ENCODE measurements at places on chromosomes 16 and 17.

DNA sequence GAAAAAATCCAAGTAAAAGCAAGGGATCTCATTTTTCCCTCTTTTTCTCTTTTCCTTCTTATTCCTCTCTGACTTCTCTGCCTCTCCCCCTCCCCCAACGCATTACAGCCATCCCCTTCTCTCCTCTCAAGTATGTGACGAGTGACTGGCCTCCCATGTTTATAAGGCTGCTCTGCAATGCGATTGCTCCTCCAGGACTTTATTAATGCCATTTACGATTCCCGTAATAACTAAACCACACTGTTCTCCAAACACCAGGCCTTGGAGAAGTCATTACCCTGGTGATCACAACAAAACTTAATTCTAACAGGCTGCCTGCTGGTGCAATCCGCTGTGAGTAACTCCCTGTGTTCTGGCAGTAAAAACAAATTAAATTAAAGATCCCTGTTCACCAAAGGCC is 88.8 kb downstream of the HS3ST3B1 start:
- no peak for DNase-seq

DNA sequence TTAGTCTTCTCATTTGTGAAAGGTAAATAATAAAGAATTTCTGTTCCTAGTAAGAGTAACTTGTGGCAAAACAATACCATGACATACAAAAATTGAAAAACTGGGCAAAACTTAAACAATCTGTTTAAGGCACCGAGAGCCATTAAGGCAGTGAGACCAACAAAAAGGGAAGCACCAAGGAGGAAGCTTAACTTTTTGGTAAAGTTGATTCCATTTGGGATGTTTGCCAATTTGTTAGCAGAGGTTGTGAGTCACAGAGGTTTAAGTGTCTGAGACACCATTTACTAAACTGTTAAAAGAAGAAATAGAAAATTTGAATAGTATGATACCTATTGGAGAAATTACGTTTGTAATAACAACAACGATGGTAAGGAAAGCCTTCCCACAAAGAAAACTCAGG is 4.9 kb downstream of the SLC35G3 start:
- no peak for DNase-seq

- no peak for DNase-seq
Observed at GRCh38 chr16:85601730-85602401, 11.3 kb upstream of the GSE1 start.

DNA sequence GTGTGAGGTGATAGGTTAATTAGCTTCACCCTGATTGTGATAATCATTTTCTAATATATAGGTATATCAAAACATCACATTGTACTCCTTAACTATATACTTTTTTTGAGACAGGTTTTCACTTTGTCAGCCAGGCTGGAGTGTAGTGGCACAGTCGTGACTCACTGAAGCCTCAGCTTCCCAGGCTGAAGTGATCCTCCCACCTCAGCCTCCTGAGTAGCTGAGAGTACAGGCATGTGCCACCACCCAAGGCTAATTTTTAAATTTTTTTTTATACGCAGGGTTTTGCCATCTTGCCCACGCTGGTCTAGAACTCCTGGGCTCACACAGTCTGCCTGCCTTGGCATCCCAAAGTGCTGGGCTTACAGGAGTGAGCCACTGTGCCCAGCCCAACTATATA is 455.3 kb upstream of the MAF start:
- no peak for DNase-seq

DNA sequence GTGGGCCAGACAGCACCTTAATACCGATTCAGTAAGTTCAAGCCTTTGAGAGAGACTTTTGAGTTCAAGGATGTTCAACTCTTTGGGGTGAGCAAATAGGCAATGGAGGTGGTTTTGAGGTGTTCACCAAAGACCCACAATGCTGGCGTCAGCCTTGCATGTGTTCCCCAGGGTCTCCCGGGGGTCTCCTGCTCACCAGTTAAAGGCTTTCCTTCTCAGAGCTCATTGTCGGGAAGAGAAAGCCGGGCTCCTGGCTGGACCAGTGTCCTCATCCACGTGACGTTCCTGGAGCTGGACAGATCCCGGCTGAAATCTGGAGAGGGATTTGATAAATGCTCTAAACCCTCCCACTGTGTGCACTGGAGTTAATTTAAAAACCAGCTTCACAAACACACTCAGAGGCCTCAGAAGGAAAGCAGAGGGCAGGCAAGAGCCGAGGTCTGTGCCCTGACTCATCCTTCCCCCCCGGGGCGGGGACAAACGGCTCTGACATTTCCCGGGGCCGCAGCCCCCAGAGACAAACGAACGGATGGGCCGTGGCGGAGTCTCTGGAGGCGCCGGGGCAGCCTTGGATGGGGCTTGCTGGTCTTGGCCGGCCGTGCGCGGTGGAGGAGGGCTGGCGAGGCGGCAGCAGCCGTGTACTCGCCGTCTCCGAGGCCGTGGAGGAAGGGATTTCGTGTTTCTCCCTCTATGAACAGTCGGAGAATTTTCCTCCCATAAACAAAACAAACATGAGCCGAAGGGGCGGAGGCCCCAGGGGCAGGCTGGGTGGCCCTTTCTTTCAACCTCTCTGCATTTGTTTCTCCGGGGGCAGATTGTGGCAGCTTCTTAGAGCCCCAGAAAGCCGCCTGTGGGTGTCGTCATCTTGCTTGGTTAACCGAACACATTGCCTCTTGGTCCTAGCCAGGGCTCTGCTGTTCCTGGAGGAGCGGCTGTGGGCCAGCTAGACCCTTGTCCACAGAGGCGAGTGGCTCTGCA is 94.2 kb downstream of the NTN1 start:
- peak; percentile 50 for DNase-seq

DNA sequence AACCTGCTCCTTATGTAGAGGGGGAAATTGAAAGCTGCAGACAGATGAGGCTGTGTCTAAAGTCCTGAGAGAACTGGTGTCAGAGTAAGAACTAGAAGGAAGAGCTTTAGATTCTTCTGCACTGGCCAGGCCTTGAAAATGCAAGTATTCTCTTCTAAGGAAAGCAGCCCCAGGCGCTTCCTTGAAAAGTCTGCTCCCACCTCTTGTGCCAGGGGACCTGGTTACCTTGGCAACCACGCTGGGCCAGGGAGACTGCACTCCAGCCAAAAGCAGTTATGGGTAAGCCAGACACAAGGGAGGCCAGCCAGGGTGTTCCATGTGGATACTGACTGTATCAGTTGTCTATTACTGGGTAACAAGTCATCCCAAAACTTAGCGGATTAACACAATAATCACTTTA is 228.6 kb upstream of the SDK2 start:
- DNase-seq, result no peak

DNA sequence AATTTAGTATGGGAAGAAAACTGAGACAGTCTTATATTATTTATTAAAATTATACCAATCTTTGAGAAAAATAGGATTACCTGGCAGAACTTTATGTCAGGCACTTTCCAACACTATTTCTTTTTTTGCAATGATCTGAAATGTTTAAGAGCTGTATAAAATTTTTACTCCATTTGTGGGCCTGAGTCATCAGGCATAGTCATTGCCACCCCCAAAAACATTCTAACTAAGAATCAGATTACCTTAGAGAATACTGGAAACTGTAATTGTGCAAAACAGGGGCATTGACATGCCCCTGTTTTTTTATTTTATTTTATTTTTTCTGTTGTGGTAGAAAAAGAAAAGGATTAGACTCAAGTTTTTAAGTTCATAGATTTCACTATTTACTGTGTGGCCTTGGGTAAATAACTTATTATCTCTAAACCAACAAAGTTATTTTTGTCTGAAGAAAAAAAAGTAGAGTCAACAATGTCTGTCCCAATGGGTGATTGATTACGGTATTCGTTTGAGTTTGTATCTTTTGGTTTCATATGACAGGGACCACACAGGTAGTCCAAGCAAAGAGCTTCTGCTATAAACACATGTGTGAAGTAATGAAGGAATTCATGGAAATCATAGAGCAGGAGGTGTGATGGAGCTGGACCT is 24.6 kb downstream of the VAT1L start:
- no peak for DNase-seq

DNA sequence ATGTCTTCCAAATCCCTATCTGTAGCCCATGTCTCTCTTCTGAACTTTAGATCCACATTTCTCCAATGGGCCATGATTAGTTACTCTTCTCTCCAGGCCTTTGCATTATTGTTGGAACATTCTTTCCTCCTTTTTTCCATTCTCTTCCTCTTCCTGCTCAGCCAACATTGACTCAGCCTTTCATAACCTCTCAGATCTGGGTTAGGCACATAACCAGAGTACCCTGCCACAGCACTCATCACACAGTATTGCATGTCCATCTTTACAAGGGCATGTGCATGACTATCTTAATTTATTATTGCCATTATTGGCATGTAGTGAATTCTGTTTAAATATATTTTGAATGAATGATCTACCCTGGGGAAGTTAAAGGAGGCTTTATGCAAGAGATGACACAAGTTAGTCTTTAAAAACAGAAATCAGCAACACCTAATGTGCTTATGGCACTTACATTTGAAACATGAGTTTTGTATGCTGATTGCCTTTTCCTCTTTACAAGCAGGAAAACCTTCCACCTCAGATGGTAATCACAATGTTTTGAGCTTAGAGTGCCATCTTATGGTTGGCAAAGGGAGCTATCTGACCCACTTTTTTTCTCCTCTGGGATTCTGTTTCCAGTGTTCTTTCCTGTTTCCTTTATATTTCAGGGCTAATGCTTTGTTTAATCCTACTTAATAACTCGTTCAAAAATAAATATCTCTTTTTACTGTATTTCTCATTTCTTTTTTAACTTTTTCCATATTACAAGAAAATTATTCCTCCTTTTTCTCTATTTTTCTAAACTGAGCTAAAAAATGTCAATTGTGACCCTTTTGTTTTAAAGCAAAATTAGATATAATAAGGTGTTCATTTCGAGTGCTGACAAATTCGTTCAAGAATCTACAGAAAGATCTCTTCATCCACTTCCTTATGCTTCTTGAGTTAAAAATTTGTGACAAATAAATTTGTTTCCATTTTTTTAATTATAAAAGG is 151.0 kb upstream of the RBL2 start:
- DNase-seq, result no peak

GRCh38 chr16:86902656-86903001 is 324.3 kb downstream of the FOXL1 start:
- no peak for DNase-seq

DNA sequence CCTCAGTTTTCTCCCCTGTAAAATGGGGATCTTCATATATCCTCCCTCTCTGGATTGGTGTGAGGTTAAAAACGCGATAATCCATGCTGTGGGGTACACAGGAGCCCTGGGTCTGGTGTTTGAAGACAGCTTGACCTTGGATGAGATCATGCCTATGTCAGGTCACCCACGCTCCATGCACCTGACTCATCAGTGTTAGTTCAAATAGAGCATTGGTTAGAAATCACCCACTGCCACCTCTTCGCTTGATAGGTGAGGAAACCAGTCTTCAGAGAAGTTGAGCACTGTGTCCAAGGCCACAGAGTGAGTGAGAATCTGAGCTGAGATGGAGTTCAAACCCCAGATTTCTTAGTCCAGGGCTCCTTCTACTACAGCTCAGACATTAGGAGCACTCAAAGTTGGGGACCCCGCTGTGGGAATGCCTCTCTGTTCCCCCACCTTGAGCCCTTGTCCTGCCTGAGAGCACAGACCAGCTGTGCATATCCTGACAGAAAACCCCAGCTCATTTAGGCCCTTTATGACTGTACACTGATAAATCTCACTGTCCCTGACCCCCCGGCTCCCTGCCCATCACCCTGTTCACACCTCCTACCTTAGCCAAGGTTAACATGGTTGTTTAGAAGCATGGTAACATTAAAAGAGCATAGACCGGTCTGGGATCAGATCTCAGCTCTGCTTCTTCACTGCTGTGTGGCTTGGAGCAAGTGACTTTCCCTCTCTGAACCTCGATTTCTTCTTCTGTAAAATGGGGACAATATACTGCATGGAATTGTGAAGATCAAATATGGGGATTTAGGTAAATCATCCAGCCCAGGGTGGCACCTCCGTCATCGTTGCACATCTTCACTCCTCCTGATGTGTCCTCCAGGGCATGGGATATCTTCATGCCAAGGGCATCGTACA is 22.4 kb upstream of the LGALS9 start:
- no peak for DNase-seq

DNA sequence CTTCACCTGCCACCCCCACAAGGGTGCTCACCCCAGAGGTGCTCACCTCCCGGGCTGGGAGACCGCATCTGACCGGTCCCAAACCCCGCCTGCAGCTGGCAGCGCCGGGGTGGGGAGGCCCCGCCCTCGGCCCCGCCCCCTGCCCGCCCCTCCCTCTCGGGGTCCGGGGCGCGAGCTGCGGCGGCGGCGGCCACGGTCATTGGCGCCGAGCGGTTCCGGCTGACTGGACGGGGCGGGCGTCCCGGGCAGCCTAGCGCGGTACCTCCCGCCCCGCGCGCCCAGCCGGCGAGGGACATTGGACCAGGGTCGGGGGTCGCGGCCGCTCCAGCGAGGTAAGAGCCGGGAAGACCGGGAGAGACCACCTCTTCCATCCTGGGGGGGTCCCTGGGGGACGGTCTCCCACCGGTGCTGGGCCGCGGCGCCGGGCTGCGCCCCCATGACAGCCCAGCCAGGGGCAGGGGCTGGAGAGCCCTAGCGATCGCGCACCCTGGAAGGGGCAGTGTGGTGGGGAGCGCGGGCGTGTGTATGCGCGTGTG is at the start of gene CACNG5:
Gene CACNG5 (plus strand): TSS at position 199 of the 536 bp plus-strand sequence. CDS start 42,216 bp downstream, outside the sequence.
- DNase-seq, result peak; percentile 50

- DNase-seq, result no peak
Observed at GRCh38 chr17:77644181-77645071, 314.1 kb upstream of the TNRC6C start.

GRCh38 chr17:59675231-59675630 is 32.0 kb downstream of the PTRH2 start:
- DNase-seq, result no peak

GRCh38 chr16:51172368-51172767 is 21.3 kb upstream of the SALL1 start:
- DNase-seq, result no peak

DNA sequence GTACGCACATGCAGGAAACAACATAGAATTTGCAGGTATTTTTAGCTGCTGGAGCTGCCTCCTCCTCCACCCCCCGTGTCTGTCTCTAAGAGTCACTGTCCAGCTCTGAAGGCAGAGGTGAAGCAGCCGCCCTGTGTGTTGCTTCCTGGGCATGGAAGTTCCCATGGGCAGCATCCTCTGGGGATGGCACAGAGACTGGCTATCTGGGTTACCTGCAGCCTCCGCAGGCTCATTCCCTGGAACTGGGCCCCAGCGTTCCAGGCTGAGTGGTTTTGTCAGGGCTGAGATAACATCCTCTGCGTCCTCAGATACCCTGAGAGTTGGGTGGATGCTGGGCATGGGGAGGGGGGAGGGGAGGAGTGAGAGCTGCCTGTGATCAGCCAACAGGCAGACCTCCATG is 41.5 kb upstream of the MRTFB start:
- no peak for DNase-seq

Measured in GM13977 (cell line).